Activated naive CD4-positive, alpha-beta T cell treated with anti-CD3 and anti-CD28 coated beads, Interleukin-2, amount 50 U/mL, for 72 hours (primary cell): ENCODE measurements at places on chromosomes 2 and 18.

DNA sequence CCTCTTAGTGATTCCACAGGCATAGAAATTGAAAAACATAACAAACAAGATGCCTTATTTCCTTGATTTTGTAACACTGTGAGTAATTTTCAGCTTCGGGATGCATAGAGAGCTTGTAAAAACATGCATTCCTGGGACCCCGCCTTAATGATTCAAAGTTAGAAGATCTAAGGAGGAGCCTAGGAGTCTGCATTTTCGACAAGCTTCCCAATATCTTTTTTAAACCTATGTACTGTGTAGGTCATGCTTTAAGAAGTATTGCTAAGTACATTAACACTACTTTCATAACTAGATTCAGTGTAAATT lies 109.8 kb upstream of the ZNF516 start:
- no peak for DNase-seq

DNA sequence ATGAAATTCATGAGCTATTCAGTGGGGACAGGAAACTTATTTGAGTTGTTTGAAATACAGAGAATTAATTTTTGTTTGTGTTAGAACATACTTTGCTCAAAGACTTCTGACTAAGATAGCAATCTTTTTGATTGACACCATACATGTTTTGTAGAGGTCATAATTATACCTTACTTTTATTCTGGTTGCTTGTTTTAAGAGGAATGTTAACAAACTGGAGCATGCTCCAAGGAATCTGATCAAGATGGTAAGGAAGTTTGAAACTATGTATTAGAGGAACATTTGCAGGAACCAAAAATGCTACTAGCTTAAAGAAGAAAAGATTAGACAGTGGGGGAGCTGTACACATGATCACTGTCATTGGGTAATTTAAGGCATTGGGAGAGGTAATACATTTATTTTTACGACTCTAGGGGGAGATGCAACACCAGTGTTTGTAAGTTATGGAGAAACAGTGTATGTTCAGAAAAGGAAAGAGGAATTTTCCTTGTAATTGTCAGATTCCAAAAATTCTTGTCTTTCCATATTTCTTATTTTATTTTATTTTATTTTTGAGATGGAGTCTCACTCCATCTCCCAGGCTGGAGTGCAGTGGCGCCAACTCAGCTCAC lies 8.0 kb downstream of the AGFG1 start:
- DNase-seq, result no peak

DNA sequence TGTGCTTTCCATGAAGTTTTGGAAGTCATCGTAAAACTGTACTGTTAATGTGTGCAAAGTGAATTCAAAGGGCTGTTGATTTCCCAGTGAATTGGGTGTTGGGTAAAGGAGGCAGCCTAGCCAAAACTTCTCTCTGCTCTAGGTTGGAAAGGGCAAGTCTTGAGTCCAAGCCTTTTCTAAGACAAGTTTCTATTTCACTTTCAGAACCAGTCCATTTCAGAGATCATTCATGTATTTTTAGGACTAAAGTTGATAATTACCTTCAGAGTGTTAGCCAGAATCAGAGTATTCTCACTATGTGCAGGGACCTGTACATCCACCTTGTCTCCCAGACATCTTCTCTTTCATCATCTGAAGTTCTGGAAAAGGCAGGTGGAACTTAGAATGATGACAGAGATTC lies 636.1 kb upstream of the KLHL29 start:
- no peak for DNase-seq

- DNase-seq, result no peak
These were observed 8.9 kb downstream of the GAREM1 start for GRCh38 chr18:32461709-32462272.

- DNase-seq, result no peak
These were observed 619 bp upstream of the FAM168B start for GRCh38 chr2:131093696-131094462.

DNA sequence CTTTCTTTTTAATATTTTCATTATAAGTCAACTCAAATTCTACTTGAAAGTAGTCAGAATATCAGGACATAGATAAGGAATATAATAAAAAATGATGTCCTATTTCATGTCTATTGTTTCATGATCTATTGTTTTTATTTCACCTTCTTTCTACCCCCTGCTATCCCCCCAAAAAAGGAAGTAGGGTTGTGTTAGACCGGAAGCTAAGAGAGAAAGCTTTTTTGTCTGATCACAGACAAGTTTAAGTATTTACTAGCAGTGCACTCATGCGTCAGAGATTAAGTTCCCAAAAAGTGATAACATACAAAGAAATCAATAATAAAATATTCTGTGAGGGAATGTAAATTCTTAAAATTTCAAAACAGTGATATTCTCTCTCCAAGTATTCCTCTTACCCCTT lies 447.1 kb upstream of the CNTNAP5 start:
- no peak for DNase-seq

GRCh38 chr18:74714791-74715190 lies 117.1 kb downstream of the ZNF407 start:
- no peak for DNase-seq

DNA sequence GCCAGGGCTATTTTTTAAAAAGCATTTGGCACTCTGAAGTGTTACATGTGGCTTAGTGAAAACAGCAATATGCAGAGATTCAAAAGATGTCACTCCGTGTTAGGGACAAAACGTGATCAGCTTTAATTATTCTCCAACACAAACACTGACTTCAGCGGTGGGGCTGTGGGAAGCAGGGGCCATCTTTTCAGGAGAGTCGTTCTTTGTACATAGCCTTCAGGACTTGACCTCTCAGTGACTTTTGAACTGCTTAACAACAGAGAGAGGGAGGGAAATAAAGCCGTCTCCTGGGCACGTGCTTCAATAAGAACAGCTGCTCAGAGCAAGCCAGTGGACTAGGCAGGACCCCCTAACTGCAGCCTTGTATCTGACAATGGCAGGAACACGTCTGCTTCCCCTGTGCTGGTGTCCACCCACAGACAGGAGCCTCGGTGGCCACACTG lies 95.0 kb upstream of the HDAC4 start:
- no peak for DNase-seq

DNA sequence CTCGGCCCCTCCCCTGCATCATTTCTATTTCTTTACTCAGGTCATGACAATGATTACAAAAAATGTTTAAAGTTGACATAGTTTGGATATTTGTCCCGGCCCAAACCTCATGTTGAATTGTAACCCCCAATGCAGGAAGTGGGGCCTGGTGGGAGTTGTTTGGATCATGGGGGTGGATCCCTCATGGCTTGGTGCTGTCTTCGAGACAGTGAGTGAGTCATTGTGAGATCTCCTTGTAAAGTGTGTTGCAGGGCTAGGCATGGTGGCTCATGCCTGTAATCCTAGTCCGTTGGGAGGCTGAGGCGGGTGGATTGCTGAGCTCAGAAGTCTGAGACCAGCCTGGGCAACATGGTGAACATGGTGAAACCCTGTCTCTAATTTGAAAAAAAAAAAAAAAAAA lies 9.2 kb upstream of the MAP4K4 start:
- DNase-seq, result no peak

DNA sequence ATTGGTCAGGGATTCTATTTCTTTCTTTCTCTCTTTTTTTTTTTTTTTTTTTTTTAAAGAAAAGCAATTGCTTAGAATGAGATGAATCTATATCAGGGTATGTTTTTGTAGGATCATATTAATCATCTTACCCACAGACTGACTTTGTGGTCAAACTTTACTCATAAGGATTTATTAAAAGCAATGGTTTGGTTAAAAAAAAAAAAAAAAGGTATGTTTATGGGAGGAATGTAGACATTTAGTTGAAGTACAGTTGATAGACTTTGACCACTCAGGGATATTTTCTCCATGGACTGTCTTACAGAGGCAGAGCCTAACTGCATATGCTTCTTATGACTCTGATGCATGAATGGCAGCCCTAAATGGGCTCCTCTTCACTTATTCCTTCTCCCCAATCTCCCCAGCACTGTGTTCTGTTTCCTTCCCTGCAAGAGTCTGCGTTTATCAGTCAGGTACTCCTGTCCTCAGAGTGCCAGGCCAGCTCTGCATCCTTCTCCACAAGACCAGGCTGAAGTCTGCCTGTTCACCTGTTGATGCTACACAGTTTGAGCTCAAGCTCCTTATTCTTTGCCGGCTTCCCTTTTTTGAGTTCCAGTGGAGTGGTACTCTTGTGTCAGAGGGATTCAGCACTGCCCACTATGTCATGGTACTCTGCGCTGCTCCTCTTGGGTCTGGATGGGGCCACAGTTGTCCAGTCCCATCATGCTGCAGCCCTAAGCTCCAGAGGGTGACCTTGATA lies 24.3 kb downstream of the CRIM1 start:
- no peak for DNase-seq

DNA sequence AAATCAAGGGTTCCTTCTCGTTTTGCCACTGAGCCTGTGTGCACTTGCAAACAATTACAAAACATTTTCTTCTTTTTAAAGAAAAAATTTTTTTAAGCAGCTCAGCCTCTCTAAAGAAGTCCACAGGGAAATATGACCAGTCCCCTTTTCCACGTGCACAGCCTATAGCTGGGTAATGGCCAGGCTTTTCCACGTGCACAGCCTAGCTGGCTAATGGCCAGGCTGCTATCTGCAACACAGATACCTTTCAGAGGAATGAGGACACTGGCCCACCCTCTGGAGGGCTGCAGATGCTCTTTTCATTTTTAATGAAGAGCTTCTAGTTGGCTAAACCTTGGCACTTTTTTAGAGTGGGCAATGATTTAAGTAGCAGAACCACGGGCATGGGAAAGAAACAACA lies 46.3 kb downstream of the ASB18 start:
- no peak for DNase-seq

GRCh38 chr2:140597836-140598235 lies 1533.0 kb downstream of the LRP1B start:
- DNase-seq, result no peak

DNA sequence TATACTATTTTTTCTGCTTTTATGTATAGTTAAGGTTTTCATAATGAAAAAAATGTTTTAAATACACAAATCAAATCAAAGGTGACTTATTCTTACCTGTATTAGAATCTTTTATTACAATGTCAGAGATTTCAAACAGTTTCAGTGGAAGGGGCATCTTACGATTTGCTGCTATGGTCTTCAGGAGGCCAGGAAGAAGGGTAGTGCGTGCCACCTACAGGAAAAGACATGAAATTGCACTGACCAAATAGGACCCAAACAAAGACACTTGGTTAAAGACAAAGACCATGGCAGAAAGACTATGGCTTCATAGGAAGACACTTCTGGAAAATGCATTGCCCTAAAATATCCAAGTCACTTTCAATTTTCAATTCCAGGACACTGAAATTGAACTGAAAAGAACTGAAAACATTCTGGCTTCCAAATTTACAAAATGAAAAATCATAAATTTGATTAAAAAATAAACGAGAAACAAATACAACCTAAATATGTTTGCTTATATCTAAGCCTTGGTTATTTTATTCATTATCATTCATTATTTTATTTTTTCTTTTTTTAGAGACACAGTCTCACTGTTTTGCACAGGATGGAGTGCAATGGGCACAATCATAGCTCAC lies 42.1 kb downstream of the FARSB start:
- no peak for DNase-seq

GRCh38 chr2:9673914-9674481 lies 43.2 kb upstream of the YWHAQ start:
- no peak for DNase-seq

GRCh38 chr18:76602191-76602590 lies 107.1 kb upstream of the ZNF516 start:
- no peak for DNase-seq

DNA sequence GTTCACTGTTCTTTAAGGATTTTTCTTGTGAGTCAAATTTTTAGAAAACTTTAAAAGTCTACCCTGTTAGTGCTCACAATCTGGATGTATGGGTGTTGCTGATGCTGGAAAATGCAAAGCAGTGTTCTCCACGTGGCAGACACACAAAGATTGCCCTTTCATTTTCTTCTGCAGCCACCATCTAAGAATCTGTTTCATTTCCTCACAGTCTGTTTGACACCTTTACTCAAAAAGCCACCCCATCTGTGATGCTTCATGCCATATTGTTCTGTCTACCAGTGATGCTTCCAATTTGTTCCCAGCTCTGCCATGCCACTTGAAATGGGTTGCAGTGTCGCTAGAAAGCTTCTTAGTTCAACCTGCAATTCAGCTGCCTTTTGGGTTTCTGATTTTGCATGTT lies 464.2 kb upstream of the UBE2E3 start:
- no peak for DNase-seq

DNA sequence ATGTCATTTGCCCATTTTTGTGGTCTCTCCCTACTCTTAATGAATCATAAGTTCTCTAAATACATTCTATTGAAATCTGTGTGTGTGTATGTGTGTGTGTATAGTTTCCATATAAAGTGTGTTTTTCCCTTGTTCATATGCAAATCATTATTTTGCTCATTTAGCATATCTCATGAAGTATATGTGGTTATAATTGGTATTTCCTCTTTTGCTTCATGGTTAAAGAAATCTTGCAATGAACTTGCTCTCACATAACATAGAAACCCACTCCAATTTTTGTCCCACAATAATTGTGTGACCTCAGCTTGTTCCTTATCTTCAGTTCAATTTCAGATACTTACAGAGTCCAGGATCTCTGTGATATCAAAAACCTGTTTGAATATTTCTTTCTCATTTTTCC lies 1.2 kb downstream of the CPO start:
- no peak for DNase-seq

- no peak for DNase-seq
These were observed 444.4 kb upstream of the SLC39A10 start for GRCh38 chr2:195212586-195212985.

DNA sequence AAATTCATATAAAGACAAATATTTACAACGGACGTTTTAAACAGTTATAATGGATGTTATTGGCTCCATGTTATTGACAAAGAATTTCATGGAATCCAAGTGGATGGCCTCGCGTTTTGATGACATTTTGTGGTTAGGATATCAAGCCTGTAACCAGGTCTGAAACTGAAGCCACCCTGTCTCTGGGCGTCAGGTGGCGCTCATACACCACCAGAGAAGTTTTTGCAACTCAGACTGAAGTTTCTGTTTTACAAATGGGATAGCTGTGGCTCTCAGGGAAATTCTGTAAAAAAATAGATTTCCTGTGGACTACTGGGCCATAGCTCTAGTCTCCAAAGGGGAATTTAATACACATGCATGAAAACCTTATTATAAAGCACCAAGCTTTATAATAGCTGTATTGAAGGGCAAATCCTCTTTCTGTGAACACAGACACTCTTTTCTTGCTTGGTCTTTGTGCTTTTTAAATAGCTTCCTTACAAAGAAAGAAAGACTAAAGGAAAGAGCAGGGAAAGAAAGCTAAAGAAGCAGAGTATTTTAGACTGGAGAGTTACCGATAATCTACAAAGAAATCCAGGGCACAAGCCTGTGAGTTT lies 86.7 kb downstream of the C18orf54 start:
- DNase-seq, result peak; percentile 43
